ENCODE measurements at places on chromosomes 13 and 19.
A peak's percentile ranks its signal among the peaks of the same experiment; 100 is the strongest.

- peak; percentile 31 for DNase-seq
Observed at GRCh38 chr13:49464621-49465325, 20.7 kb downstream of the SETDB2 start.

- DNase-seq = no peak
Observed at GRCh38 chr19:39136225-39136940, 10.8 kb downstream of the PAK4 start.

- DNase-seq = peak; percentile 11
Observed at GRCh38 chr19:44552324-44552723, 22.8 kb upstream of the CEACAM20 start.

DNA sequence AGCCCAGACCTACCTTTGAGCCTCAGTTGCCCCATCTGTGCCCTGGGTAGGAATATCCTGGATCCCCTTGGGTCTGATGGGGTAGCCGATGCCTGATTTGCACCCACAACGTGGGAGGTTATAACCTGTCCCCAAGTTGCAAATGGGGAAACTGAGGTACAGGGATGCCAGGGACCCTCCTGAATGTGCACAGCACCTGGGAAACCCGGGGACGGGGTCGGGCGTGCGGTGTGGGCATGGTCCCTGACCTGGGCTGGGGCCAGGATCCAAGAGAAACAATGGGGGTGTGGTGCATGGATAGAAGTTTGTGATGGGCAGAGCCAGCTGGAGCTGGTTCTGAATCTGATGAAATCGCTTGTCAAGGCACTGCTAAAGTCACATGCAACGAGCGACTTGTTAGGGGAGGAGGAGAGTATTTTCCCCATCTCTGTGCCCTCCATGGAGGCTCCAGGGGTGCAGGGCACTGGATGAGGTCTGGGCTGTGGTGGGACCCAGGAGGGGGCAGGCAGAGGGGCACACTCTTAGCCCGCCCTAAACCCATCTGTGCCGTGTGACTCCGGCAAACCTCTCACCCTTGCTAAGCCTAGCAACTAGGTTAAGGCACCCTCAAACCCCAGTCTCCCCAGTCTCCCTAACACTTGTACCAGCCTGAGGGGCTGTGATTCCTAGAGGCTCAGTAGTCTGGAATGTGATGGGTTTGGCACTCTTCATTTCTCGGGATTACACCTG, 749 bp downstream of the GDF15 start:
- DNase-seq = no peak

- no peak for DNase-seq
Observed at GRCh38 chr19:55592391-55593090, 6.8 kb downstream of the FIZ1 start.

DNA sequence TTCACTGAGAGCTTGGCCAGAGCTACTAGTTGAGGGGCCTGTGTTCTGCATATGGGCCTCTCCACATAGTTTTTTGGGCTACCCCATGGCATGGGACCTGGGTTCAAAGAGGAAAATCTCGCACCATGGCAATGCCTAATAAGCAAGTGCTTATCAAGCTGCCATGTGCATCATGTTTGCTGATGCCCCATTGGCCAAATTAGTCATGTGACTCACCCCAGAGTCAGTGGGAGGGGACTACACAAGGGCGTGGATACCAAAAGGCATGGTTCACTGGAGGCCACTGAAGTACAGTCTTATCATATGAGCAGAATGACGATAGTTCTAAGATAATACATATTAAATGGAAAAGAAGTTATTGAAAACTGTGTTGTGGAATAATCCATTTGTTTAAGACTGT, 214.8 kb downstream of the LMO7 start:
- DNase-seq = no peak

GRCh38 chr19:54551950-54552912, 21.4 kb upstream of the LILRA2 start:
- peak; percentile 13 for DNase-seq

GRCh38 chr13:35961002-35961401, 170.2 kb downstream of the DCLK1 start:
- DNase-seq = no peak

DNA sequence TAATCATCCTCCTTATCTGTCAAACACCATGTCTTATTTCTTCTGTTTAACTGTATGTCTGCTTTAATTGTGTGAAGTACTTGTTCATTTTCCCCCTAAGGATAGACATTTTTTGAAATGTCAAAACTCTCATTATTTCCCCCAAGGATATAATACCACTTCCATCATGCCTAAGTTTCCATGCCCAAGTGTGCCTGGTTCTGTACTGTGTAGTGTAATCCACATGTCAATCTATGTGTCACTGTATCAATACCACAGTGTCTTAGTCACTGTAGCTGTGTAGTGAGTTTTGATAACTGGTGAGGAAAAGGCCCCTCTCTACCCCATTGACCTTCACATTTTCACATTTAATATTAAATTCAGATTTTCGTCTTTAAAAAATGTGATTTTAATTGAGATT, 1265.5 kb downstream of the PCDH9 start:
- no peak for DNase-seq

- no peak for DNase-seq
Observed at GRCh38 chr13:99129050-99129449, 71.6 kb upstream of the UBAC2 start.

GRCh38 chr19:11496391-11497163, 9.1 kb downstream of the ZNF653 start:
- DNase-seq = peak; percentile 59

GRCh38 chr19:1856345-1856697, 7.1 kb downstream of the KLF16 start:
- no peak for DNase-seq

- peak; percentile 53 for DNase-seq
Observed at GRCh38 chr13:103009051-103009840, 57.0 kb downstream of the SLC10A2 start.

DNA sequence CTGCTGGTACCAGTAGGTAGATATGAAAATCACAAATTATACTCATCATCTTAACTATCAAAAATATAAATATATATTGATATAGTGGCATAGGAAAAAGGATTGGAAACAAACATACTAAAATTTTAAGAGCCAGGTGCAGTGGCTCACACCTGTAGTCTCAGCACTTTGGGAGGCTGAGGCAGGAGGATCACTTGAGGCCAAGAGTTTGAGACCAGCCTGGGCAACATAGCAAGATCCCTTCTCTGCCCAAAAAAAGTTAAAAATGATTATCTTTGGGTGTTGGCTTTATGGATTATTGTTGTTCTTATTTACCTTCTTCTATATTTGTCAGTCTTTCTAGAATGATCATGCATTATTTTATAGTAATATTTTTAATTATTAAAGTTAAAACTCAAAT, 53.4 kb downstream of the FLT1 start:
- no peak for DNase-seq

DNA sequence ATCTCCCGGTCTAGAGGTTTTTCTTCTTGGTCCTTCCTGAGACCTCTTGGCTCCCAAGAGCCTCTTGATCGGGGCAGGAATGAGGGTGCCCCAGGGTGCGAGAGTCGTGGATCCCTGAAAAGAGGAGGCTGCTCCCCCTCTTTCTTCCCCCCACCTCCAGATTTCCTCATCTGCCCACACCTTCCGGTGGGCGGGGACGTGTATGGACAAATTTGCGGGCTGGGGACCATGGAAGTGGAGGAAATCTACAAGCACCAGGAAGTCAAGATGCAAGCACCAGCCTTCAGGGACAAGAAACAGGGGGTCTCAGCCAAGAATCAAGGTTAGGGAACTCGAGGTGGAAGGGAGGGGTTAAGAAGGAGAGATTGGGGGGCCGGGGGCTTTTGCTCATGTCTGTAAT, at the start of gene MCEMP1:
Gene MCEMP1, plus strand, starts transcription at position 237 of the 400 bp plus-strand sequence. Its CDS starts 31 bp downstream, at position 268.
- DNase-seq = no peak

GRCh38 chr19:6161271-6161850, 25.9 kb downstream of the ACSBG2 start:
- no peak for DNase-seq

DNA sequence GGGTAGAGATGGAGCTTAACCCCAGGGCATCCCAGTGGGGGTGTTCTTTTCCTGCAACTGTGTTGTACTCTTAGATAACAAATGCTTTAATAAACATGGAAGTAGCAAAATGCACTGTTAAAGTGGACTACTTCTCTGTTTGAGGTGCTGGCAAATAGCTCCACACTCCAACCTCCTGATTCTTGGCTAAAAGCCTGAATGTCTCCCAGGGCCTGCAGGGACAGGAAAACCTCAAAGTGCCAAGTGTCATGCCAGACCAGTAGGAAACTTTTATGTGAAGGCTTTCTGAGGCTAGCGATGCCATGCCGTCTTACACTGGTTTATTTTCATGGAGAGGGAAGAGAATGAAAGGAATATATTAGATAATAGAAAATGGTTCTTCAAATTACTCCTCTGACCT, 6.8 kb downstream of the FREM2 start:
- DNase-seq = no peak

DNA sequence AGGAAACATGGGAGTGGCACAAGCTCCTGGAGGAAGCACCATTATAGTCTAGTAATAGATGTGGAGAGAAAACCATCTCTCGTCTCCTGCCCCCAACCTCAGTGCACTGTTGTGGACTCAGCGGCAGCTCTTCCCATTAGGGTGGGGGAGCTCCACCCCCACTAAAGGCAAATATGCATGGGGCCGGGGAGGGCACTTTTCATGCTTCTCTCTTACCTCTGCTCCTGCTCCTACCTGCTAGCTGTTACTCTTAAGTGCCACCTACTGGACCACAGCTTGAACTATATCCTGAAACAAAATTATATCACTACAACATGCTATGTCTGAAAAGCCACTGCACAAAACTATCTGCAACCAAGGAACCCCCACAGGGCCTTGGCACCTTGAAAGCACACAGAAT, 112.6 kb upstream of the DACH1 start:
- DNase-seq = no peak

DNA sequence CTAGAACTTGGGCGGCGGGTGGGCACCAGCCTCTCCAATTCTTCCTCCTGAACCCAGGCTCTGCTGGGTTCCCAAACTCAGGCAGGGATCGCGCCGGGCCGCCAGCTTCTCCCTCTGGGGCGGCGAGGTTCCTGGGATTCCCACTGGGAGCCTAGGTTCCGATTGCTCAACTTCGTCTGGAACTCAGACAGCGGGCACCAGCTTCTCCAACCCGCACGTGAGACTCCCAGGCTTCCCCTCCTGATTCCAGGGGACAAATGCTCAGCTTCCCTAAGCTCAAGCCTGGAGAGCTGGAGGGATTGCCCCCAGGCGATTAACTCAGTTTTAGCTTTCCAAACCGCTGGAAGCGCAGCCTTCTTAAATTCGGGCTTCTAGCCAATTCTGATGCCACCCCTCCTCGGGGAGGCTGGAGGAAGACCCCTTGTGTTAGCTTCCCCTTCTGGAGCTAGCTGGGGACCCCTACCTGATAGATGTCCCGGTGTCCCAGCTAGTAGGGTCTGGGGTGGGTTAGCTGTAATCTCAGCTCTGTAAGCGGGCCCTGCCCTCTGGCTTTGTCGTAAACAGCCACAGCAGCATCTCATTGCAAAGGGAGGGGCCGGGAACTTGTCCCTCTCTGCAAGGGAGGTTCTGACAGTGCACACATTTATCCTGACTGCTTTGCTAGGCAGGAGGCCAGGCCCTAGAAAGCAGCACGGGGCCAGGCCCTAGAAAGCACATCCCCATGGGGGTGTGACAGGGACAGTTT, 671 bp downstream of the MCOLN1 start:
- no peak for DNase-seq

GRCh38 chr13:85864963-85865530, 65.8 kb upstream of the SLITRK6 start:
- DNase-seq = no peak

DNA sequence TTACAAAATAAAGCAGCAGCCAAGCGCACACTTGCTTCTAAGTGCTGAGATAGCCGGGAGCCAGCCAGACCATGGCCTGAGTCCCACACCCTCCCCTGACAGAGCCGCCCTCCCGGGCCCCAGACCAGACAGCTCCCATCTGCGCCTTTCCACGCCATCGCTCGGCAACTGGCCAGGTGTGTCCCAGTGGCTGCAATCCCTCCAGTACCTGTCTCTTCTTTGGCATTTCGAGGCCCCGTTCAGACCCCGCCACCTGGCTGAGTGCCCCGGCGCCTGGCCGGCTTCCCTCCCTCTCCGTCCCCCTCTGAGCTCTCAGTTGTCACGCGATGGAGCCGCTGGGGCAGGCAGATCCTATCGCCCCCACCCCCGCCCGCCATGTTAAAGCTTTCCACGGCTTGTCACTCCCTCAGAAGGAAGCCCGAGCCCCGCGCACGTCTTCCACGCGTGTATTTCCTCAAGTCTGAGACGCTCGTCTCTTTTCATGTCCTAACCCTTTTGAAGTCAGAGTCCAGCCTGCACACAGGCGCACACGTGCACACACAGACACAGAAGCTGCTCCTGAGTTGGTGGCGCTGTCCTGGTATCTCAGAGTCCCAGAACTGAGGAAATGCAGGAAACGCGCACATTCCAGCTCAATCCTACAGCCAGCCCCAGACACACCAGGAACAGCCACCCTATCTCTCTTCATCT, 7.9 kb downstream of the MLLT1 start:
- DNase-seq = peak; percentile 82

- no peak for DNase-seq
Observed at GRCh38 chr19:14416817-14417231, 2.3 kb downstream of the DDX39A start.

DNA sequence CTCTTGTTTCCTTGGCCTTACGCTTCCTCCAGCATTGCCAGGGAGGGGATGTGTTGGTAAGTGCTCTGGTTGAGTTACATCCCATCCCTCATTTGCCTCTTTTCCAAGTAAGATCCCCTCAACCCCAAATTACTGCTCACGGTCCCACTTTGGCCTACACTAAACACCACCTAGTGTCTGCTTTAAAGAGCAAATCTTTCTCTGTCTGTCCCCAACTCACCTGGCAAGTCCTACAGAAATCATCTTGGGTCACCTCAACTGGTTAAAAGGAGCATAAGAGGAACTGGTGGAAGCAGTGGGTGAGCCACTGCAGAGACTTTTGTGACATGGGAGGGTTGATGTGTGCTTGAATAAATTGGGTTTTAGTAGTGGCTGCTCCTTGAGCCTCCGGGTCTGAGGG, 55.2 kb upstream of the SERPINE3 start:
- no peak for DNase-seq

- no peak for DNase-seq
Observed at GRCh38 chr13:80444240-80445015, 103.5 kb upstream of the SPRY2 start.

GRCh38 chr13:43880926-43881325, 1.2 kb downstream of the LACC1 start:
- peak; percentile 22 for DNase-seq

- DNase-seq = no peak
Observed at GRCh38 chr13:83498045-83498444, 384.2 kb downstream of the SLITRK1 start.
